ENCODE measurements at places on chromosomes 3 and 15. TPM values are rescaled to one million over a fixed set of nuclear protein-coding genes. Genes with fewer than 3 reads are reported as not detected.

CHRNA5 gene
- 8.5 TPM for total RNA-seq

ABHD10 gene
- total RNA-seq: 58.7 TPM

CSPG5 gene
- total RNA-seq: 0.78 TPM

ARL6IP5 gene
- 76.0 TPM for total RNA-seq

MKRN2OS gene
- total RNA-seq: not detected

EOMES gene
- 0.25 TPM for total RNA-seq

All from activated CD4-positive, alpha-beta T cell treated with anti-CD3 and anti-CD28 coated beads for 36 hours (primary cell).